Stimulated activated CD4-positive, alpha-beta T cell treated with anti-CD3 and anti-CD28 coated beads, Interleukin-15, amount 100 ng/mL, for 24 hours (primary cell): ENCODE measurements at places on chromosomes 2 and 18.

- no peak for DNase-seq
Measured at GRCh38 chr2:69242651-69243051, 144.4 kb downstream of the GFPT1 start.

GRCh38 chr2:179963626-179964025 lies 43.5 kb downstream of the CWC22 start:
- DNase-seq = no peak

- DNase-seq = no peak
Measured at GRCh38 chr2:62469548-62469947, 36.4 kb downstream of the TMEM17 start.

DNA sequence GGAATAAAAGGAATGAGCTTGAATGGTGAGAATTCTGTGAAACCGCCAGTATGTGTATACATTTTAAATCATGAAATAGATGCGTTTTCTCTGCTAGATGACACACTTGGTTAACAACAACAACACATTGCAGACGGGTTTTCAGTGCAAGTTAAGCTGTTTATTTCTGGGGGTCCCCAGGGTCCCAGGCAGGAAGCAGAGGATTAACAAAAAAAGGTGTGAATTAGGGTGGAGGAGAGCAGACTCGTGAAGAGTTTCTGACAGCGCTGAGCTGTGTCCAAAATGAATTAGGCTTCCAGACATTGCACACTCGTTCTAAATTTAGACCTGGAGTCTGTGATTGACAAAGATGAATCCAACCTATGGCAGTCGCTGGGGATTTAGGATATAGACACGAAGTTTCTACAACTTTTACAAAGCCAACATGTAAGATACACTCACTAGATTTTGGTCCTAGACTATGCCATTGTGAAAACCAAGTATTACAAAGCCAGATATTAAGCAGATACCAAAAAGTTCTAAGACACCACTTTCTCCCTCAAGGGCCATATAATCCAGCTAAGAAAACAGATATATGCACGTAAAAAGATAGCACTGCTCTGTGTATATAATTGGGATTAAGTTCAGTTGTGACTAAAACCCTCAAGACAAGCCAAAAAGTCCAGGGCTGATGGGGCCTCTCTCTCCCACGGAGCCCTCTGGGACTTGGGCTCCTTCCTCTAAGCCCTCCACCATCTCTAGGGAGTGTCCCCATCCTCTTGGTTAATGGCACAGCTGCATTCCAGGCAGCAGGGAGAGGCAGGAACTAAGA lies 120.2 kb downstream of the ACAA2 start:
- DNase-seq = no peak

- no peak for DNase-seq
Measured at GRCh38 chr18:29434650-29435049, 1257.7 kb upstream of the CDH2 start.

GRCh38 chr2:27721335-27721734 lies 50.2 kb upstream of the MRPL33 start:
- DNase-seq = peak; percentile 38

DNA sequence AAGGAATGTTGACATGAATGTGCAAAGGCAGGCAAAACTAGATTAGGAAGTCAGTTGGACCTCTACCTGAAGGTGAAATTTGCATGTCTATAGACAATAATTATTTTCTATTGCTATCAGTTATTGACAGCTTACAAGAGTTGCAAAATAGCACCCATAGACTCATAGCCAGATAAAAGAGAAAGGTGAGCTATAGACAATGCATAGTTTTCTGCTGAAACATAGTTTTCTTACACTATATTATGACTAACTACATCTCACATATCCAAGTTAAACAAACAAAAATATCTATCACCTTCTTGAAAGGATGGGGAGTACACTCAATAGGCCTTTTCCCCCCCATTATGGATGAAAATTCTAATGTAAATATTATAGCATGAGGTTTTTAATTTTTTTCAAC lies 305.0 kb downstream of the PTH2R start:
- DNase-seq = no peak

- no peak for DNase-seq
Measured at GRCh38 chr18:66734451-66734850, 130.6 kb upstream of the CDH19 start.

- DNase-seq = no peak
Measured at GRCh38 chr2:215499331-215499730, 63.5 kb upstream of the FN1 start.

DNA sequence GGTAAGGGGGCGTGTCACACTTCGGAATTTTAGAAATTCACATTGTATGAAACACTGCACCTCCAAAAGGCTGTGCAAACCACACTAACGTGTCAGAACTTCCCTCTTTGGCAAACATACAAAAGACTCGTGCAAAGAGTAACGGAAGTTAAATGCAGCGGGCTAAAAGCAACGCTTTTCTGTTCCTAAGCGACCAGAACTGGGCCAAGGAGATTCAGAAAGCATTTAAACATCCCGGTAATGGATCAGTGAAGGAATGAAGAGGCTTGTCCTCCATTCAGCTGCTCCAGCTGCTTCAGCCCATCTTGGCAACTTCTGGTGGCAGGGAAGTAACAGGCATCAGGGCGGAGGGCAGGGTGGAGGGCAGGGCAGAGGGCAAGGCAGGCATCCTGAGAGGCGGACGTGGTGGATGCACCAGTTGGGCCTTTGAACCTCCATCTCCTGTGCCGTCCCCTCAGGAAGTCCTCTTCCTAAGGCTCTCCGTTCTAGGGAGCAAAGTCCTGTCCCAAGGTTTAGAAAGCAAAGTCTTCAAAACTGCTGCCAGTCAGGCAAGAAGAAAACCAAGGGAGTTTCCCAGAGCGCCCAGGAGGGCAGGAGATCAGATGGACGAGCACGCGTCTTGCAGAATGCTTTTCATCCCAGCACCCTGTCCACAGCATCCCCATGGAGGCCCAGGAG lies 230.7 kb downstream of the ZNF516 start:
- no peak for DNase-seq

DNA sequence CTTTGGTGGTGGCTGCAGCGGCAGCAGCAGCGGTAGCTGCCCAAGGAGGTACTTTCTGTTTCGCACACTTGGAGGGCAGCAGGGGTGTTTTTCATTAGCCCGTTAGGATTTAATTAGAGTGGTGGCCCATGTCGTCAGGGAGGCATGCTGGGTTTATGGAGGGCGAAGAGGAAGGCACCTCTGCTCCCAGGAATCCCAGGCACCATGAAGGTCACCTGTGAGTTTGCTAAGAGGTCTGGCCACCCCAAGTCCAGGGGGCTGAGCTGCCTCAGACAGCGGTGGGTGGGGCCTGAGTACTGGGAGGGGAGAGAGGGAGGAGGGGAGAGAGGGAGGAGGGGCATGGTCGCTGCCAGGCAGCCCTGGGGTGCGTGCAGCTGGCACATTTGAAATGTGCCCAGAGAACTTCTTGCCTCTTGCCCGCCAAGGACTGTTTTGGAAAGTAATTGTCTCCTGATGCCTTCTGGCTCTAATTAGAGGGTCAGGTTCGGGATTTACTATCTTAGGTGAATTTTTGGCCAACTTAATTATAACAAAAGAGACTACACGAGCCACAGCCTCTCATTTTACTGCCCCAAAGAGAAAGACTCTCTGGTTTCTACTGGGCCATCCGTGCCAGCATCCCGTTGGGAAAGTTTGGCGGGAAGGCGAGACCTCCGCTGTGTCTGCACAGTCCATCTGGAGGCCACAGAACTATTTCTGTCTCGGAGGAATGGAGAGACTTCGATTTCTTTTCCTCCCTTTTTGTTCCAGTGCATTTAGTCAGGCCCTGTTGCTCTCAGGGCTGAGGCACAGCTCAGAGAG lies 62.0 kb downstream of the GLI2 start:
- DNase-seq = no peak

GRCh38 chr2:170335351-170335750 lies 157.4 kb downstream of the MYO3B start:
- DNase-seq = no peak

DNA sequence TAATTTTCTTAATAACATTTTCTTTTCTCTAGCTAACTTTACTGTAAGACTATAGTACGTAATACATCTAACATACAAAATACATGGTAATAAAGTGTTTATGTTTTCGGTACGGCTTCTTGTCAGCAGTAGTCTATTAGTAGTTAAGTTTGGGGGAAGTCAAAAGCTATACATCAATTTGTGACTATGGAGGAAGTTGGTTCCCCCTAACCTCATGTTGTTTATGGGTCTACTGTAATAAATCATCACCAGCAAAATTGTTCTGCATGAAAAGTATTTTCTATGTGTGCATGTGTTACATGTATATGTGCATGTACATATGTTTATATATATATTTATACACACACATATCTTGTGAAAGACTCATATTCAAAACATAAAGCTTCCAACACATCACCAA lies 303.0 kb downstream of the TRIB2 start:
- no peak for DNase-seq

- DNase-seq = no peak
Measured at GRCh38 chr2:111166115-111166514, 45.4 kb downstream of the BCL2L11 start.

- DNase-seq = no peak
Measured at GRCh38 chr2:144004742-144005141, 515.2 kb downstream of the ZEB2 start.

GRCh38 chr2:23387221-23387550 lies 2.2 kb downstream of the KLHL29 start:
- DNase-seq = no peak

- peak; percentile 36 for DNase-seq
Measured at GRCh38 chr2:151638191-151638933, 95.9 kb downstream of the NEB start.

DNA sequence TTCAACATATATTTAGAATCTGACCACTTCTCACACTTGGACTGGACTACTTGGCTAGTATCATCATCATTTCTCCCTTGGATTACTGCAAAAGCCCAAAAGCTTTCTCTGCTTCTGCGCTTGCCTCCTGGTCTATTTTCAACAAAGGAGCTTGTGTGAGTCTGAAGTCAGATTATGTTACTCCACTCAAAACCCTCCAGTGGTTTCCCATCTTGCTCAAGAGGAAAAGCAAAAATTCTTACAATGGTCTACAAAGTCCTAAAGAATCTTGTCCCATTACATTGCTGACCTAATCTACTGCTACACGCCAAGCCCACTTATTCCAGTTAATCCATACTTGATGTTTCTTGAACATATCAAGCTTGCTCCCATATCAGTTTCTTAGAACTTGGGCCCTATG lies 9.6 kb downstream of the PREPL start:
- DNase-seq = no peak

DNA sequence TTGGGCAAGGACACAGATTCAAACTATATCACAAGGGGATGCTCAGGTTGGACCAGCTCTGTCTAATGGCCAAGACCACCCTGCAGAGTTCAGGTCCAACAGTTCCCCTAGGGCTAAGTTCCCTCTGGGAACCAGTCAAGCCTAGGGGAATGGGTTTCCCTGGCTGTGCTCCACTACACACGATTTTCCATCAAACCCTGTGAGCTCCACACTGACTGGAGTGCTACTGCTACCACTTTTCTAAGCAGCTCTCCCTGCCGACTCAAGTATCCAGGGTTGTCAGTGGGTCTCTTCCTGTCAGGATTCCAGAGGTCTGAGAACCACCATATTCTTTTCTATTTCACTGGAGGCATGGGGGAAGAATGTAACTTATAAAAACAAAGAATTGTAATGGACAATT lies 280.4 kb upstream of the COL3A1 start:
- no peak for DNase-seq

DNA sequence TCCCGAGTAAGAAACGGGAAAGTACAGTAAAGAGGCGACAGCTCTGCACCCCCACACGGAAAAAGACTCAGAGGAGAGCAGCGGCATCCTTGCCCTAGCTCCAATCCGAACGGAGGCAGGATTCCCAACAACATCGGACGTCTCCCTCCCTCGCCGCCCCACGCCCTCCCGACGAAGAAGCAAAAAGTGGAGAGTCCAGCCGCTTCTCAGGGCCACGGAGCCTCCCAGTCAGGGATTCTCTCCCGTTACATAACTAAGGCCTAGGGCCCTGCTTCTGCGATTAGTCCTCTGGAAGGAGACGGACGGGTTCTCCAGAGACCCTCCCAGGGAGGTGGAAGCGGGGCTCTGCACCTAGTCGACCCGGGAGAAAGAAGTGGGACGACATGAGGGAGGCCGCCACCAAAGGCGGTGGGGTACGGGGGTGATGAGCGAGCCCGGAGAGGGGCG lies 587 bp downstream of the SUMO1 start:
- no peak for DNase-seq

- DNase-seq = no peak
Measured at GRCh38 chr18:56267334-56267733, 371.1 kb downstream of the TXNL1 start.

DNA sequence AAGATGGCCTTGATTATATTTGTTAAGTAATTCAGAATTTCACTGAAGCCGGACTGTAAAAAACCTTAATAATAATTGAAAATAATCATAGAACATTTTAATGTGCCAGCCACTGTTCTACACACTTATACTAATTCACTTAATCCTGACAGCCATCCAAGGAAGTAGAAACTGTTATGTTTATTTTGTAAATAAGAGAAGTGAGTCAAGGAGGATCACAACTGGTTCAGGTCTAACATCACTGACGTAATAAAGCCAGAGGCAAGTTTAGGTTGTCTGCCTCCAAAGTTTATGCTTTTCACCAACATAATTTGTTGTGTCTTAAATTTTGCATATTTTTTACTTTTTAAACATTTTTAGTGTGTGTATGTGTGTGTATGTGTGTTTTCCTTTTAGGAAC lies 436.1 kb downstream of the LRRTM4 start:
- no peak for DNase-seq

DNA sequence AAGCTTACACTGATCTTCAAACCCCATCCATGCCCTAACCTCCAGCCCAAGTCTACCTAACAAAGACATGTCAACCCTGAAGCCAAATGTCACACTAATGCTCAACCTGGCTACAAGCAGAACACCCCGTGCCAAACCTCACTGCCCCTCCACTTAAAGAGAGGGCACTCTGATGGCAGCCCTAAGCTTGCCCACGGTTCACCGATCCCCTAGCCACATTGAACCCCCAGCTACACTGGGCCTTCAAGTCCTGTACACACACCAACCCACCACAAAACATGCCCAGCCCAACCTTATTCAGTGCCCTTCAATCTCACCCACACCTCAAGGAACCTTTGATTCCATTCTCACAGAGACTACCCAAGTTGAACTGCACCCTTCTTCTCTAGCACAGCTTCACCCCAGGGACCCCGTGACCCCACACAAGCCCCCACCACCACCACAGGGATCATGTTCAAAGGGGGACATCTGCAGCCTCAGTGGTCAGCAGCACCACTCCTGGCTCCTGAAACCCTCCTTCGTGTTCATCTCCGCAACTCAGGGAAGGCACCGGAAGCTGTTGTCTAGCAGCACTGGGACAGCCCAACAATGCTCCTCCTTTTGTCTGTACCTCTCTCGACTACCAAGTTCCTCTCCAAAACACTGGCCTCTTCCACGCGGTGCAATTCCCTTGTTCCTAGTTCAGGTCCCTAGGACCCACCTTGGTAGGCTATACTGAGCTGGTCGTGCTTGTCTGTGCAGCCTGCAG lies 218.8 kb downstream of the CYP26B1 start:
- DNase-seq = no peak

DNA sequence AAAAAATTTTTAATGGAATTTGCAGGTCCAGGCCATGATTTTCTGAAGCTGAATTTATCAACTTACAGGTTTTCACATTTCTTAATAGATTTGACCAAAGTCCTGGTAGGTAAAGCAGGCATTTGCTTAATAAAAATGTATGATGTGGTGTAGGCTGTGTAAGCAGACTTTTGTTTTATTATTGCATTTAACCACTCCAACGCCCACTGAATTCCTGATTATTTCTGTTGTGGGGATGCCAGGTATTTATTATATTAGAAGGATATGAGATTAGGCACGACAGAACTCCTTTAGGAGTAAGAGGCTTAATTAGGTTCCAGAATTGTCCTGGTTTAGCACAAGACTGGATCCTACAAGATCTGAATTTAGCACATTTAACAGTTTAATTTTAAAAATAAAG lies 111.1 kb downstream of the ADCYAP1 start:
- no peak for DNase-seq
